ENCODE measurements at places on chromosomes 2 and 18. TPM values are rescaled to one million over a fixed set of nuclear protein-coding genes. Genes with fewer than 3 reads are reported as not detected.

MROH2A gene
- total RNA-seq = not detected

IKZF2 gene
- 3.4 TPM for total RNA-seq

TAF4B gene
- 3.4 TPM for total RNA-seq

EGR4 gene
- total RNA-seq = not detected

GKN1 gene
- total RNA-seq = not detected

DSG4 gene
- not detected for total RNA-seq

C18orf32 gene
- 27.0 TPM for total RNA-seq

GRCh38 chr18:36302676-36303075 is 5.2 kb downstream of the FHOD3 start:
- no peaks in the 10 kb centered on the region for H3K27me3 ChIP-seq
- H3K36me3 ChIP-seq = no peaks in the 10 kb centered on the region
- H3K27ac ChIP-seq = no peak overlapping the region
- no peak overlapping the region for H3K4me3 ChIP-seq

DNA sequence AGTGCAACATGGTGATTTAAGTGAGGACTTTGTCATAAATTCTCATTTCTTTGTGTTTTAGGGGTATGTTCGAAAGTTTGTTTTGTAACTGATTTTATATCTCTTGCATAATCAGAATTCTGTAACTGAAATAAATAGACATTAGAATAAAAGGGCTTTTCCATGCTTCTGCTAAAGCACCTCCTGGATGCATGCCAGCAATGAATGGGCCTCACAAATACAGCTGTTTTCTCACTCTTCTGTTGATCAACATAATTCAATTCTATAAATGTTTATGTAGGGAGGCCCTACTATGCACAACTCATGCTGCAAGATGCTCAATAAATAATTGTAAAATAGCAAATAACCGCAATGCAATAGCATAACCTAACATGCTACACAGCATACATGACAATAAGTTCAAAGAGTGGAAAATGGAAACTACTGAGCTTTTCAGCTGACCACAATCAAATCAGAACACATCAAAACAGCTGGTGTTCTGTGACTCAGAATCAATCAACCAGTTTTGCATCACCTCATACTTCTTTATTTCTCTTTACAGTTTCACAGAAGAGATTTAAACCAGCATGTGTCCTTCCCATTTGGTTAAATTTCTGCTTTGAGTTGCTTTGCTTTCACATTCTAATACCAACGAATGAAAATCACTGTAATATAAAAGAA is 11.0 kb downstream of the CDH7 start:
- DNase-seq = no peak
- no peak overlapping the region for H3K27ac ChIP-seq
- no peaks in the 10 kb centered on the region for H3K36me3 ChIP-seq
- no peak overlapping the region for H3K4me3 ChIP-seq
- H3K27me3 ChIP-seq = no peaks in the 10 kb centered on the region

- H3K4me1 ChIP-seq = no peaks in the 10 kb centered on the region
- no peaks in the 10 kb centered on the region for H3K27me3 ChIP-seq
Observed at GRCh38 chr2:190519975-190520767, 14.4 kb downstream of the NEMP2 start.

GRCh38 chr2:17299891-17300540 is 218.2 kb downstream of the RAD51AP2 start:
- H3K27me3 ChIP-seq = no peaks in the 10 kb centered on the region
- no peaks in the 10 kb centered on the region for H3K4me1 ChIP-seq
- DNase-seq = no peak
- no peak overlapping the region for H3K4me3 ChIP-seq
- no peak overlapping the region for H3K27ac ChIP-seq
